ENCODE measurements at places on chromosomes 6 and 20.

DNA sequence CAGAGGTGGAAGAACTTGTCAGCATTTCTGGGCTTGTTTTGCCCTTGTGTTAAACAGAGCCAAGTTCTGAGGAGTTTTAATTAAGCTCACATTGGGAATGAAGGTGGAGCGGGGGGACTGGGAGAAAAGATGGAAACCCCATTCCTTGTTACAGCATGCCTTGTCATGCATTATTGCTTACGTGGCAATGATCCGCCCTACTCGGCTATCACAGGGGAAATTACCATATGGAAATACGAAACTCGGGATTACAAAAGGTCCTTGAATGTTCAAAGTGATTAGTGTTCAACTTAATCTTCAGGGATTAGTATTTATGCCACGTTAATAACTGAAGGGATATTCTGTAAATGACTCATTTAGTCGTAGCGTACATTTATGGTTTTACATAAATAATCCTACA, 86.4 kb downstream of the MAP3K7 start:
- no peak for DNase-seq

DNA sequence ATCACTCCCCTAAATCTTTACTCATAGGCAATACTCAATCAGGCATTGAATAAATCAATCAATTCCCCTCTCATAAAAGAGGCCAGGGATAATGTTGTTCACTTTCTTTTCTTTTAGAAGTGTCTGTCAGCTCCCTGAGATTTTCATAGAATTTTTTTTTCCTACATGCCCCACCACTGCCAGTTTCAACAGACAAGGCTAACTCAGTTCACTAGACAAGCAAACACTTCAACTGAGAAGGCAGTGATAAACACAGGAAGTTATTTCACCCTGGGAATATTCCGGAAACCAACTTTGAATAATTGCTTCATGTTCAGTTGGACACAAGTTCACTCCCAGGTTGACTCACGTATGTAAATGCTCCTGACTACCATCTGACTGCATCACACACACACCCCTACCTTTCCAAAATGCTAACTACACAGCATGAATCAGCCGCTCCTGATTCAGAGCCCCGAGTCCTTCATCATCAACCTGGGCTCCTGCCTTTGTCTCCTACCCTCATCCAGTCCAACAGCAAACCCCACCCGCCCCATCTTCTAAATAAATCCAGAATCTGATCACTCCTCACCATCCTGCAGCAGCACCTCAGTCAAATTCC, 143.9 kb downstream of the BCAS1 start:
- no peak for DNase-seq

DNA sequence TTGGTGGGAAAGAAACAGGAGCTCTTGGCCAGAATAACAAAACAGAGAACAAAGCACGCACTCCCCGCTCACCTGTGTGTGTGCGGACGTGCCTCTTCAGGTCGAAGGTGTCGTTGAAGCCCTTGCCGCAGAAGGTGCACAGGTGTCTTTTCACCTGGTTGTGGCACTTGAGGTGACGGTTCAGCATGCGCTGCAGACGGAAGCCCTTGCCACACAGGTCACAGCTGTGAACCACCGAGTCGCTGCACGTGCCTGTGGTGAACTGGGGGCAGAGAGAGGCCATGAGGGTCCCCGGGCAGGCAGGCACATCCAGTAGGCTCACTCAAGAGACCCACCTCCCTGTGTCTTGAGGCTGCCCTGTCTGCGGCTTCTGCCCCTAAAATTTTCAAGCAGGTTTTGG, 16.3 kb downstream of the OVOL2 start:
- DNase-seq, result no peak

DNA sequence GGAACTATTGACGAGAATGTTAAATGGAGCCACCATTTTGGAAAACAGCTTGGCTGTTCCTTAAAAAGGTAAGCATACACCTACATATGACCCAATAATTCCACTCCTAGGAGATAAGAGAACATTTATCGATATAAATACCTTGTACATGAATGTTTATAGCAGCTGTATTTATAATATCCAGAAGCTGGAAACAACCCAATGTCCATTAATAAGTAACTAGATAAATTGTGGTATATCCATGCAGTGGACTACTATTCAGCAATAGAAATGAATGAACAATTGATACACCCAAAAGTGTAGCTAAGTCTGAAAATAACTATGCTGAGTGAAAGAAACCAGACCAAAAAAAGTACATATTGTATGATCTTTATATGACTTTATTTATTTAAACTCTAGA, 42.2 kb upstream of the ADIG start:
- DNase-seq, result no peak

- DNase-seq, result no peak
Observed at GRCh38 chr6:104095661-104096416, 763.9 kb downstream of the HACE1 start.

DNA sequence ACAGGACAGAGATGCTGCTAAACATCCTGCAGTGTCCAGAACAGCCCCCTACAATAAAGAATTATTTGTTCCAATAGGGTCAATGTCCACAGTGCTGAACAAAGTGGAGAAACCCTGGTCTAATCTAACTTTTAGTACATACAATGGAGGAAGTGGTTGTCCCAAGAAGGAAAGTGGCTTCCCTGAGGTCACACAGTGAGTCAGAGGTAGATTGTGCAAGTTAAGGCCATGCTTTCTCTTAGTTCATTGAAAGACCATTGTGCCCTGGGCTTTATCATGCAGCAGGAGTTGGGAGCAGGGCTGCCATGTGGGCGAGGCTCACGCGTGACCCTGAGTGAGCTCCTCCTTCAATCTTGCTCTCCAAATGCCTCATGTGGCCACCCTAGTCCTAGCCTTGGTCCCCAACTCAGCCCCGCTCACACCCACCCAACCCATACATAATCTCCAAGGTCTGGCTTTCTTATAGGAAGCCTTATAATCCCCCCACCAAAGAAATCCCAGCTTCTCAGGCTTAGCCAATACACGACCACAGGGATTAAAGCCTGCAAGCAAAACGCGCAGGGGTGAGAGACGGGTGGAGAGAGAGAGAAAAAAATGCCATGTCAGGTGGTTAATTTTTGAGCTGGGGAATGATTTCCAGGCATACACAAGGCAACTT, 19.9 kb downstream of the SLC13A3 start:
- no peak for DNase-seq

GRCh38 chr6:153044295-153044694, 41.8 kb upstream of the MTRF1L start:
- DNase-seq, result no peak

GRCh38 chr6:6131492-6132109, 124.9 kb upstream of the NRN1 start:
- no peak for DNase-seq

DNA sequence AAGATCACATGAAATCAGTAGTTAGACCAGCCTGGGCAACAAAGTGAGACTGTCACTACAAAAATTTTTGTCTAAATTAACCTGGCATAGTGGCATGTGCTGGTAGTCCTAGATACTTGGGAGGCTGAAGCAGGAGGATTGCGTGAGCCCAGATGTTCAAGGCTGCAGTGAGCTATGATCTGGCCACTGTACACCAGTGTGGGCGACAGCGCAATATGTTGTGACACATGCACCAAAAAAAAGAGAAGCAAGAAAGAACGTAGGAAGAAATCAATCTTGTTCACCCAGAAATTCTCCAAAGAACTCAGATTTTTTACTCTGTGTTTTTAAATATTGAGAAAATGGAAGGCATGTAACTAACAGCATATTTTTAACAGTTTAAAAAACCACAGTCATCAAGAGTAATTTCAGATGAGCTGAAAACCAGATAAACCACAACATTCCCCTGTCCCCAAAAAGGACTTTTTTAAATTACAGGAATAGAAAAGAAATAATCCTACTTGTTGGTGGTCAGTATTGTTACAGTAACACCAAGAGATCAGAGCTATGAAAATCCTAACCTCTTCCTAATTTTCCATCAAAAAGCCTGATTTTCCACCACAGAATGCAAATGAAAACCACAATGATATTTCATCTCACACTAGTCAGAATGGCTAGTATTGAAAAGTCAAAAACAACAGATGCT, 240.2 kb downstream of the KHDC1L start:
- no peak for DNase-seq

DNA sequence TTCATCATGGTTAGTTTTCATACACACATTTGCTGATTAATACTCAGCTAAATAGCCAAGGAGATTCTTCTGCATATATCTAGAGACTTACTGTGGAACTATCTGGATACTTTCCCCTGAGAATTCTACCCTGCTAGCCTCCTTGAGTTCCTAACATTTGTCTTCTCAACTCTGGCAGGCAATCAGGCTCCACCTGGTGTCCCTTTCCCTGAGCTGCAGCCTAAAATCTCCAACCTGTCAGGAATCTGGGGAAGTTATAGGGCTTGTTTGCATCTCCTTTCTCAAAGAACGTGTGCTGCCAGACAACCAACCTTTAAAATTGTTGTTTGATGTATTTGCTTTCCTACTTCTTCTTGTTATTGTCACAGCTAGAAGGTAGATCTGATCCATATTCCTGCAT, 73.4 kb downstream of the FUT9 start:
- no peak for DNase-seq

- DNase-seq, result no peak
Observed at GRCh38 chr20:37394543-37395409, 48.8 kb downstream of the SRC start.

- no peak for DNase-seq
Observed at GRCh38 chr6:158053377-158054313, 72.0 kb downstream of the SYNJ2 start.

- DNase-seq, result no peak
Observed at GRCh38 chr6:141326426-141326825, 806.3 kb upstream of the GJE1 start.

GRCh38 chr6:56507517-56507916, 135.2 kb downstream of the DST start:
- no peak for DNase-seq

DNA sequence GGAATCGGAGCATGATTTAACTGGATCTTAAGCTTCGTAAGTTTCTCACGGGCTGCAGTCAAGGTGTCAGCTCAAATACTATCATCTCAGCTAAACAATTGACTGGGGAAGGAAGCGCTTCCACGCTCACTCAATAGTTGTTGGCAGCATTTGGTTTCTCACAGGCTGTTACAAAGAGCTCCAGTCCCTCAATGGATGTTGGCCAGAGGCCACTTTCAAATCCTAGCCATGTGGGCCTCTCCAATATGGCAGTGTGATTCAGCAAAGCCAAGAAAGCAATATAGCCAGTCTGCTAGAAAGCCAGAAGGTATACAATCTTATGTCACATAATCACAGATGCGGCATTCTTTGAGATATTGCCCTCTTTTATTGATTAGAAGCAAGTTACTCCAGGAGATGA, 98.3 kb upstream of the PHACTR1 start:
- DNase-seq, result no peak

- no peak for DNase-seq
Observed at GRCh38 chr6:81997090-81997926, 244.8 kb upstream of the TENT5A start.

DNA sequence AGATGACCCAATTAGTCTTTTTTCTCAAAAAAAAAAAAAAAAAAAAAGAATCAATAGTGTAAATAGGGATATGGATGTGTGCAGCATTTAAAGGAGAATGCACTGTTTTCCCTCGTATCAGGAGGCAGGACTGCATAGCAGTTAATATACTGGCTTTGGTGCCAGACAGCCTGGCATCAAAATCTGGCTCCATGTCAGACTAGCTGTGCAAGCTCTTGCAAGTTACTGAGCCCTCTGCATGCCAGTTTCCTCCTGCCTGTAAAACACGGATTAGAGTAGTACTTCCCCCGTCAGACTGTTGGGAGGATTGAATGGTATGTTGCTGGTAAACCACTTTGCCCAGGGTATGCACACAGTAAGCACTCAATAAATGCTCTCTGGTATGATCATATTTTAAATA, 594.2 kb upstream of the CHD6 start:
- DNase-seq, result no peak

DNA sequence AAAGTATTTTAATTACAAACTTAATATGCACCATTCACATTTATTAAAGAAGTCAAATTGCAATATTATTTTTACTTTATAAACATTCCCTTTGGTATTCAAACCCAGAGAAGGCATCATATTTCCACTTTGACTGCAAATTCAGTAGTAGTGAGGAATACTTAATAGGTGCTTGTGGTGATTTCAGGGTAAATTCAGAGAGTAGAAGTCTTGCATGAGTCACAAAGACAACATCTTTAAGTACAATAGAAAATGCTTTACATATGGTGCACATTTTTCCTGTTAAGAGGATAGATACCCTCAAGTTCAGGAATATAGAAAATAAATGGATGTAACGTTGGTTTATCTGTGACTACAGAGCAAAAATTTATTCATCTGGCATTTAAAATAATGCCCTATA, 390.2 kb downstream of the TENT5A start:
- no peak for DNase-seq

- DNase-seq, result no peak
Observed at GRCh38 chr6:73207221-73207837, 18.0 kb downstream of the KHDC1L start.

- no peak for DNase-seq
Observed at GRCh38 chr20:11881449-11881848, 36.2 kb upstream of the BTBD3 start.

DNA sequence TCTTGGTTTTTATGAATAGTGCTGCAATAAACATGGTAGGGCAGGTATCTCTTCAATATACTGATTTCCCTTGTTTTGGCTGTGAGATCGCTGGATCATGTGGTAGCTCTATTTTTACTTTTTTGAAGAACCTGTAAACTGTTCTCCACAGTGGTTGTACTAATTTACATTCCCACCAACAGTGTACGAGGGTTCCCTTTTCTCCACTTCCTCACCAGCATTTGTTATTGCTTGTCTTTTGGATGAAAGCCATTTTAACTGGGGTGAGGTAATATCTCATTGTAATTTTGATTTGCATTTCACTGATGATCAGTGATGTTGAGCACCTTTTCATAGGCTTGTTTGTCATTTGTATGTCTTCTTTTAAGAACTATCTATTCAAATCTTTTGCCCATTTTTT, 8.0 kb upstream of the ARG1 start:
- DNase-seq, result no peak

DNA sequence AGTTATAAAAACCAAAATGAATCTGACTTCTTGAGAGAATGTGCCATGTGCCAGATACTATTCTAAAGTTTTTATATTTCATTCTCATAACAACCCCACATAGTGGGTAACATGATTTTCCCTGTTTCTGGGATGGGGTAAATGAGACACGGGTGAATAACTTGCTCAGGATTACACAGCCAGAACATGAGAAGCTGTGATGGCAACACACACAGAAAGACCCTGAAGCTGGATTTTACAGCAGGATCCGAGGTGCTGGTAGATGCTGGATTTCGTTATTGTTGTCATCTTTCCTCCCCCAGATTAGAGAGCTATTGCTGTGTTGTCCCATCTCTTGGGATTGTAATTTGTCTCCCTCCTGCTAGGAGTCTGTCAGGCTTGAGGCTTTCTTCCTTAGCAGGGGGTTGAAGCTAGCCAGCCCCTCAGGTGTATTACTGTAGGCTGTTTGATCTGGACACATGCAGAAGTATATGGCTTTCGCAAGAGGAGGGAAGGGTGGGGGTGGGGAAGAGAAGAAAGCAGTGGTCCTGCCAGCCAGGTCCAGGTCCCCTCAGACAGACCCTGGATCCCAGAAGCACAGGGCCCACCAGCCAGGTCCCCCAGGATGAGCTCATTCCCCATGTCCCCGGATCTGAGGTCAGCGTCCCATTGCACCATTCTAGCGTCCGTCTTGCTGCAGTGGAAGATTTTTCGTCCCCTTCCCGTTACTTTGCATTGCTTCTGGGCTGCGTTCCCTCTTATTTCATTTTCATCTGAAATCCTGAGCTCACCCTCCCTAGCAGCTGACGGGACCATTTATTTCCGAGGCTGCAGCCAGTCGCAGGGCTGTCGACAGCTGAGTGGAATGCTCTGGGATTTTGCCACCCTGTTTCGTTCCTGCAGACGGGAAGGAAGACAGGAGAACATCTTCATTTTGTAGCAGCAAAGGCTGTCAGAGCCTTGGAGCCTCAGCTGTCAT, 7.3 kb upstream of the KCNG1 start:
- DNase-seq, result no peak

All from stimulated activated CD4-positive, alpha-beta T cell treated with anti-CD3 and anti-CD28 coated beads, TNF-alpha, amount 100 ng/mL, for 1 hour (primary cell).